ENCODE measurements at places on chromosomes 16 and 17.

DNA sequence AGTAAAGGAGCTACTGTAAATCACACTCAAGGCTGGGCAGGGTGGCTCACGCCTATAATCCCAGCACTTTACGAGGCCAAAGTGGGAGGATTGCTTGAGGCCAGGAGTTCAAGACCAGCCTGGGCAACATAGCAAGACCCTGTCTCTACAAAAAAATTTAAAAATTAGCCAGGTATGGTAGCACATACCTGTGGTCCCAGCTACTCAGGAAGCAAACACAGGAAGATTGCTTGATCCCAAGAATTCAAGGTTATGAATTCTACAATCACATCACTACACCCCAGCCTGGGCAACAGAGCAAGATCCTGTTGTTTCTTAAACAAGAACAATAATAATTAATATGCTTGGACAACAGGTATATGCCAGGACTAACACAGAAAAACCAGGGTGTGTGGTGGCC lies 13.2 kb downstream of the RHBDL3 start:
- DNase-seq: no peak

- no peak for DNase-seq
Measured at GRCh38 chr16:19123535-19124178, 9.9 kb downstream of the ITPRIPL2 start.

- no peak for DNase-seq
Measured at GRCh38 chr16:71956486-71956885, 43.7 kb downstream of the PKD1L3 start.

DNA sequence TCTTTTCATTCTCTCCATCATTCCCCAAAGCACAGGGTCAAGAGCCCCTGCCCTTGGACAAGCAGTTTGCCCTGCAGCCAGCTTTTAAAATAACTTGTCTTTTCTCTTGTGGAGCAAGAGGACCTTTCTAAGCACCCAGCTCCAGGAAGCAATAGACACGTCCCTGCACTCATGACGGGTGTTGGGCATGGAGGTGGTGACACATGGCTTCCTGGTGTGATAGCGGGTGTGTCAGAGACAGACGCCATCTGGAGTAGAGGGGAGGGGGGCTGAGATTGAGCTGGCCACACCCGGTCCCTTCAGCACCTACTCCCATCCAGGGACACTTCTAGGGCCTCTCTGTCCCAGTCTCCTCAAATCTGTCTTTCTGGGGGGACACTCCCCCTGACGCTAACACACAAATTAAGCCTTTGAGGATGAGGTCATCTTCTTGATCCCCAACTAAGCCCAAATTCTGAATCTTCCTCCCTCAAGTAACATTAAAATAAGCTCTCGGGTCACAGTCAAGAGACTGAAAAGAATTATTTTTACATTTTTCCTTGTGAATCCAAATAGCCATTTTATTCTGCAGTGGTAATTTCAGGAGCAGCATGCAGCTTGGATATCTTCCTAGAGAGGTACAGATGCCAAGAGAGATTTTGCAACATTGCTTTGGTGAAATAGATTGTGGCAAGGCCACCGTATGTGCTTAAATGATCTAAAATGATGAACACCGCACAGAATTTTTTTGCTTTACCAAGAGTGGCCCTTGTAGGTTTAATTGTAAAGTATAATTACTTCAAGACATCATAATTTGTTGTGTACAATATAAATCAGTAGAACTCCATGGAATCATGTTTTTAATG lies 216.6 kb upstream of the IRX3 start:
- DNase-seq: no peak

GRCh38 chr16:71883849-71884638 lies at the start of gene ZNF821:
Gene ZNF821, minus strand, starts transcription at chr16:71884182. Its CDS starts 4,236 bp downstream, at chr16:71879946.
- peak; percentile 78 for DNase-seq

DNA sequence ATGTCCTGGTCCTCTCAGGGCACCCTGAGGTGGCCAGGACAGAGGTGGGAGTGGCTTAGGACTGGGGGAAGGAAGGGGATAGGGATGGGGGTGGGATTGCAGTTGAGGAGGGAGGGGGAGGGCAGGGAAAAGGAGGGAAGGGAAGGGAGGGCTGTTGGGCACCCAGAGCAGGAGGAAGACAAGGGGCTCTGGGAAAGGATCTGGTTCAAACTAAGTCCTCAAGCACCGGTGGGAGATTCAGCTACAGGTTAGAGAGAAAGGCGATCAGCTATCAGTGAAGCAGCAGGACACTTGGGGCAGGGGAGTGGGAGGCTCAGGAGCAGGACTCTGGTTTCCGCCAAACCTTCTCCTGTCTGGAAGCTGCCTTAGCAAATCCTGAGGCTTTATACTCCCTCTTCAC lies 44.6 kb upstream of the ACSM2B start:
- no peak for DNase-seq

- no peak for DNase-seq
Measured at GRCh38 chr17:41737680-41738023, 3.2 kb upstream of the HAP1 start.

Measured in CD8-positive, alpha-beta T cell (primary cell).